ENCODE measurements at places on chromosomes 7 and 10.

GRCh38 chr7:114943953-114944744 is 22.3 kb downstream of the MDFIC start:
- no peak overlapping the region for H3K4me3 ChIP-seq
- ATAC-seq: no peak
- H3K27ac ChIP-seq: peak overlapping the region; percentile 33
- no peaks in the 10 kb centered on the region for H3K27me3 ChIP-seq

GRCh38 chr7:128215281-128215680 is 25.8 kb upstream of the LEP start:
- peaks cover 12% of the 10 kb centered on the region for H3K27me3 ChIP-seq
- H3K4me1 ChIP-seq: no peaks in the 10 kb centered on the region
- no peak overlapping the region for H3K4me3 ChIP-seq
- ATAC-seq: no peak

- H3K4me3 ChIP-seq: no peak overlapping the region
- peaks cover 12% of the 10 kb centered on the region for H3K36me3 ChIP-seq
- no peaks in the 10 kb centered on the region for H3K27me3 ChIP-seq
- H3K27ac ChIP-seq: no peak overlapping the region
Measured at GRCh38 chr7:43721193-43721806, 8.0 kb downstream of the COA1 start.

DNA sequence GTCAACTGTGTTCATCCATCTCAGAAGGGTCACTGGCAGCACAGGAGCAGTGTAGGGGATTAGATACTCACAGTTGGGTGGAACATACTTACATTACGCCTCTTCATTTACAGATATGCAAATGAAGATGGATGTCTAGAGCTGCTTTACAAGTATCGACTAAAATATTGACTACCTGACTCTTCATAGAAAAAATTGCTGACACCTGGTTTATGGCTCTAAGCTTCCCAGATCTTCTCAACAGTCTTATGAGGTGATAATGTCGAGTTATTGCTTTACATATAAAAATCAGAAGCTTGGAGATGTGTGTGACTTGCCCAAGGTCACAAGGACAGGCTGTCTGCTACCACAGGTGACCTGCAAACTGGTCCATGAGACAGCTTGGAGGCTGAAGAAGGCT is 677.2 kb downstream of the TYW1 start:
- no peak for ATAC-seq
- H3K36me3 ChIP-seq: no peaks in the 10 kb centered on the region
- no peak overlapping the region for H3K27ac ChIP-seq
- no peak overlapping the region for H3K4me3 ChIP-seq

DNA sequence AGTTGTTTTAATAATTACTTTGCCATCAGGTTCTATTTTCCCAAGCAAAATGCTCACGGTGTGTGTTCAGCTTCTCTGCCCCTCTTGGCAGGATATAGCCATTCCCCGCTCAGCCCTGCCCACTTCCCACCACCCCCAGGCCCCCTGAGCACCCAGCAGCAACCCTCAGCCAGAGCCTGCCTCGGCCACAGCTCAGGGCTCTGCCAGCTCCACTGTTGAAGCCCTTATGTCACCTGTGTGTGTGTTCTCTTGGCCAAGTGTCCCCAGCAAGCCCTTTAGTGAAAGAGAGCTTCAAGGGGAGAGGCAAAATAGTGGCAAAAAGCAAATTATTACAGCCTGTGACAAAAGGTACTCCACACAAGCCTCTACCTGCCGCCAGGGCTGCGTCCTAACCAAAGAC is 275.3 kb downstream of the ADARB2 start:
- no peak for ATAC-seq
- no peaks in the 10 kb centered on the region for H3K36me3 ChIP-seq
- H3K4me3 ChIP-seq: no peak overlapping the region
- peaks cover 14% of the 10 kb centered on the region for H3K27me3 ChIP-seq
- H3K27ac ChIP-seq: no peak overlapping the region

GRCh38 chr7:118153551-118154177 is 30.3 kb upstream of the LSM8 start:
- H3K4me3 ChIP-seq: no peak overlapping the region
- ATAC-seq: no peak
- no peak overlapping the region for H3K27ac ChIP-seq
- no peaks in the 10 kb centered on the region for H3K36me3 ChIP-seq

DNA sequence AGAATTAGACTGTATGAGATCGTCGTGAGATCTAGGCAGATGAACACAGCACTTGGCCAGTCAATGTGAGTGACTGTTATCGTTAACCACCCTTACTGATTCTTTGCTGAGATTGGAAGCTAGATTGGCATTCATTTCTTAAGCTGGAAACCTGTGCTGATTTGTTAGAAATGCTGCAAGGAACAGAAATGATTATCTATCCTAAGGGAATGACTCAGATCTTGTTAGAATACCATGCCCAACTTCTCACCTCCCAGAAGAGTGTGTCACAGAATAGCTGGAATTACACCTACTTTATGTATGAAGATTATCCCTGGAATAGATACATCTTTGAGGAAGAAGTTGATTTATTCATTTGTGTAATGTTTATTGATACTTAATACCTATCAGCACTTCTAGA is 275.2 kb downstream of the AUTS2 start:
- no peak overlapping the region for H3K4me3 ChIP-seq
- no peaks in the 10 kb centered on the region for H3K36me3 ChIP-seq
- ATAC-seq: no peak
- H3K27me3 ChIP-seq: peaks cover 7% of the 10 kb centered on the region
- H3K4me1 ChIP-seq: no peaks in the 10 kb centered on the region
- no peak overlapping the region for H3K27ac ChIP-seq

DNA sequence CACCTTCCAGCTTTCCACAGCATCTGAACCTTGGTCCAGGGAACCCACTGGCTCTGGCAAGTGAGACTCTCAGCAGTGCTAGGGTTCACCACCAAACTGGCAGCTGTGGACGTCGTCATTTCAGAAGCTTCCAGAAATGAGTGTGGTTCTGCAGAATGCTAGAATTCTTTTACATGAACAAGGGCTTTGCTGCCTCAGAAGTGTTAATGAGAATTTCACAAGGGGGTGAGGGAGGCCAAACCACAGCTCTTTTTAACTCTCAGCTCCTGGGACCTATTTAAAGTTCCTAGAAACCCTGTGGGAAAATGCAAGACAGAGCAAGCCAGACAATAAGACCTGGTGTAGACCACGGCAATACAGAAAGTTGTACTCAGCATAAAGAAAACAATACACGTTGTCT is 129.3 kb upstream of the BET1 start:
- no peak overlapping the region for H3K4me3 ChIP-seq
- H3K4me1 ChIP-seq: no peaks in the 10 kb centered on the region
- H3K27ac ChIP-seq: no peak overlapping the region

- no peak overlapping the region for H3K4me3 ChIP-seq
- H3K36me3 ChIP-seq: no peaks in the 10 kb centered on the region
- no peaks in the 10 kb centered on the region for H3K27me3 ChIP-seq
- no peaks in the 10 kb centered on the region for H3K4me1 ChIP-seq
- H3K27ac ChIP-seq: no peak overlapping the region
Measured at GRCh38 chr10:63644418-63645142, 123.4 kb downstream of the REEP3 start.

DNA sequence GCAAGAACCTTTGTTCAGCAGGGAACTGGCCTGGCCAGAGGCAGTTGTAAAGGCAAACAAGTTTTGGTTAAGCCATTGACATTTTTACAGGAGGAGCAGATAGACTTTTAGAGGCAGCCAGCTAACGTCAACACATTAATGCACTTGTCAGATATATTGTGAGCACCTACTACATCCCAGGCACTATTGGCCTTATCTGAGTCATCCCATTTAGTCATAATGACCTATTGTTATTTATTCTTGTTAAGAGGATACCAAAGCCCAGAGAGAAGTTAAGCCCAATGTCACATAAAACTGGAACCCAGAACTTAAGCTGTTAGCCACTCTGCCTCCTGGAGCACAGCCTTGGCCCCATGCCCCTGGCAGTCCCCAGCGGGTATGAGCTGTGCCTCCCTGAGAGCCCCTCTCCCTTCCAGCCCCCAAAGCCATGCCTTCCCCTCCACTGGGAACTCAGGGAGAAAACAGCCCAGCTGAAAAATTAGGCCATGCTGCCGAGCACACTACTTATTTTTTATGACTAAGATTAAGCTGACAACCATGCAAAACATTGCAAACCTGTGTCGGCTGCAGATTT is 32.7 kb upstream of the TRIM8 start:
- H3K36me3 ChIP-seq: peaks cover 6% of the 10 kb centered on the region
- H3K4me3 ChIP-seq: peak overlapping the region; percentile 82
- ATAC-seq: peak; percentile 55
- peaks cover 30% of the 10 kb centered on the region for H3K4me1 ChIP-seq

- peak overlapping the region; percentile 90 for H3K4me3 ChIP-seq
- peaks cover 28% of the 10 kb centered on the region for H3K27me3 ChIP-seq
Measured at GRCh38 chr10:21493784-21494183, 31.7 kb downstream of the SKIDA1 start.

- peak; percentile 28 for ATAC-seq
- H3K27me3 ChIP-seq: no peaks in the 10 kb centered on the region
- H3K27ac ChIP-seq: no peak overlapping the region
Measured at GRCh38 chr10:114957673-114958072, 19.7 kb downstream of the TRUB1 start.

- H3K36me3 ChIP-seq: no peaks in the 10 kb centered on the region
- H3K27ac ChIP-seq: no peak overlapping the region
- peaks cover 4% of the 10 kb centered on the region for H3K4me1 ChIP-seq
- H3K4me3 ChIP-seq: no peak overlapping the region
Measured at GRCh38 chr7:96989241-96989858, 16.0 kb upstream of the DLX6 start.

GRCh38 chr7:105205592-105206237 is 183.0 kb downstream of the SRPK2 start:
- H3K27me3 ChIP-seq: no peaks in the 10 kb centered on the region
- peak overlapping the region; percentile 93 for H3K27ac ChIP-seq
- H3K4me3 ChIP-seq: peak overlapping the region; percentile 71

DNA sequence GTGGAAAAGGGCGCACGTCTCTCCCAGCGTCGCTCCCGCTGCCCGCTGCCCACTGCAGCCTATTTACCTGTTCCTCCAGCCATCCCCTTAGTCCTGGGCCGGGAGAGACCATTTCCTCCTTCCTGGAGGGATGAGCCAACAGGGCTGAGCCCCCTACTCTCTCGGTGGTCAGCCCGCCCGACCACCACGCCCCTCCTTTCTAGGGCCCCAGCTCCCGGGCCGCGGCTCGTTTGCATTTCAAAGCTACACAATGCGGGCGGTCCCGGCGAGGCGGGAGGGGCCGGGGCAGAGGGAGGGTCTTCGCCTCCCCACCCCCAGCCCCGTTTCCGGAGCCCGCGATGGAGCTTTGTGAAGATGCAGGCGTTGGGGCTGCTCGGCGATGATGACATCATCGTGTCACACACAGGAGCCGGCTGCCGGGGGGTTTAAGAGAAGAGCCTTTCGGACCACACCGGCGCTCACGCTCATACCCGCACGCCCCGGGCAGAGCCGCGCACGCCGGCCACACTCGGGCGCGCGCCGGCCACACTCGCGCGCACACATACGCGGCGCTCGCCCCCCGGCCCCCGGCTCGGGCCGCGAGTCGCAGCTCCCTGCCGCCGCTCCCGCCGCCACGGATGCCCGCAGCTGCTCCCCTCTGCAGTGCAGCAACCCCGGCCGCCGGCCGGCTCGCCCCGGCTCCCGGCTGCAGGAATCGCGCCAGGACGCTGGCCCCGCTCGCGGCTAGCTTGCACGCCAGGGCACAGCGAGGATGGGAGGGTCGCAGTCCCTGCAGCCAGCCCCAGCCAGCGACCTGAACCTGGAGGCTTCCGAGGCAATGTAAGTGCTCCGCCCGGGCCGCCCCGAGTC is 107.7 kb upstream of the BTBD16 start:
- no peaks in the 10 kb centered on the region for H3K4me1 ChIP-seq
- peaks cover 53% of the 10 kb centered on the region for H3K27me3 ChIP-seq
- H3K4me3 ChIP-seq: peak overlapping the region; percentile 14
- no peak overlapping the region for H3K27ac ChIP-seq
- no peak for ATAC-seq
- no peaks in the 10 kb centered on the region for H3K36me3 ChIP-seq

GRCh38 chr7:105638902-105639495 is 57.7 kb upstream of the EFCAB10 start:
- no peak overlapping the region for H3K27ac ChIP-seq

Data from activated T-helper 17 cell treated with anti-CD3 and anti-CD28 coated beads, Interleukin-2, amount 50 U/mL, for 72 hours (primary cell).